Cardiac ventricle fibroblast (primary cell): ENCODE measurements at places on chromosomes 7 and 10. TPM values are rescaled to one million over a fixed set of nuclear protein-coding genes. Genes with fewer than 3 reads are reported as not detected.

The PAX4 gene
- total RNA-seq, result not detected in 2 replicates

The ATOH7 gene
- not detected in 2 replicates for total RNA-seq

The EMX2 gene
- total RNA-seq, result 0.10 and 0.75 TPM in 2 replicates

The IQUB gene
- total RNA-seq, result 0.10 and 0.12 TPM in 2 replicates

The ADCYAP1R1 gene
- 0.69 and 1.2 TPM in 2 replicates for total RNA-seq

The FOXP2 gene
- 2.7 and 2.8 TPM in 2 replicates for total RNA-seq

The BEND7 gene
- total RNA-seq, result 0.64 and 0.87 TPM in 2 replicates

The C1QL3 gene
- not detected in 2 replicates for total RNA-seq

The PYROXD2 gene
- 3.6 and 4.8 TPM in 2 replicates for total RNA-seq

The CACUL1 gene
- 17.5 and 18.5 TPM in 2 replicates for total RNA-seq

The CSTF2T gene
- total RNA-seq, result 37.4 and 39.3 TPM in 2 replicates

The ATG9B gene
- total RNA-seq, result 0.25 TPM in 1 of 2 replicates, not detected in the other

The THNSL1 gene
- 4.0 and 4.1 TPM in 2 replicates for total RNA-seq

The FRA10AC1 gene
- 3.6 and 61.6 TPM in 2 replicates for total RNA-seq

The MYL10 gene
- not detected in 2 replicates for total RNA-seq

The HOXA6 gene
- not detected in 2 replicates for total RNA-seq

The AMPH gene
- 6.3 and 9.0 TPM in 2 replicates for total RNA-seq

The LRRC18 gene
- total RNA-seq, result not detected in 2 replicates

The BAG3 gene
- total RNA-seq, result 50.5 and 53.5 TPM in 2 replicates

The SLC13A1 gene
- not detected in 2 replicates for total RNA-seq

The TMEM176A gene
- 0.31 and 0.54 TPM in 2 replicates for total RNA-seq

The GDF2 gene
- total RNA-seq, result not detected in 2 replicates
